ENCODE measurements at places on chromosomes 4 and X. TPM values are rescaled to one million over a fixed set of nuclear protein-coding genes. Genes with fewer than 3 reads are reported as not detected.

ZNF157 gene
- total RNA-seq, result not detected

IL1RAPL2 gene
- not detected for total RNA-seq

QRFPR gene
- total RNA-seq, result not detected

XAGE1A gene
- not detected for total RNA-seq

F8A3 gene
- 1.3 TPM for total RNA-seq

ITGB1BP2 gene
- total RNA-seq, result 2.1 TPM

PITX2 gene
- not detected for total RNA-seq
